ENCODE measurements at places on chromosomes 13 and 19.

DNA sequence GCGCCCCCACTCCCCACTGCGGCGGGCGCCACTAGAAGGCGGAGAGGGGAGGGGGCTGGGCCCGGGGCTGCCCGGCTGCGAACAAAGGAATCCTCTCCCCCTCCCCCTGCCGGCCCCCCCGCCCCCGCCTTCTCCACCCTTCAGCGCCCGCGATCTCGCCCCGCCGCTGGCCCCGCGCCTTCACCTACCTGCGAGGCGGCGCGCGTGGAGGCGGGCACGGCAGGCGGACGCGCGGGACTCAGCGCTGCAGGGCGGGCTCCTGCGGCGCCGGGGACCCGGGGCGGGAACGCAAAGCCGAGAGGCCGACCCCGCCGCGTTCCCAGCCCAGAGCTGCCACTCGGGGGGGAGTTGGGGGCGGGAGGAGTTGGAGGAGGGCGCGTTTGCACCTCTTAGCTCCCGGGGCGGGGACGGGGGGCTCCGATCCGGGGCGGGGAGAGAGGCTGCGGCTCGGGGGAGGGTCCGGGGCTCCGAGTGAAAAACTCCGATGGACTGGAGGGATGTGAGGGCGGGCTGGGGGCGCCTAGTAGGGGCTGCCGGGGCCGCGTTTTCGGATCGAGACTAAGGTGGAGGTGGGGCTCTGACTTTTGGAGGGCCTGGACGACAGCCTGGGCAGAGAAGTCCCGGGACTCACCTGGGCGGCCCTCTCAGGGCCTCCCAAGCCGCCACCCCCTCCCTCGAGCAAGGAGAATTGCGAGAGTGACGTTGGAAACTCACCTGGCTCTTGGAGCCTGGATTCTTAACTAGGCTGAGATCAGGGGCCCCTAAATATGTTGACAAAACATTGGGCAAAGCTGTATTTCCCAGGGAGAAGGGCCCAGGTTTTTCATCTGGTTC, at the start of gene FBN3:
TSS of gene FBN3 (minus strand) at position 332 of the 834 bp plus-strand sequence. CDS start 2,112 bp downstream, outside the sequence.
- peak; percentile 43 for DNase-seq

DNA sequence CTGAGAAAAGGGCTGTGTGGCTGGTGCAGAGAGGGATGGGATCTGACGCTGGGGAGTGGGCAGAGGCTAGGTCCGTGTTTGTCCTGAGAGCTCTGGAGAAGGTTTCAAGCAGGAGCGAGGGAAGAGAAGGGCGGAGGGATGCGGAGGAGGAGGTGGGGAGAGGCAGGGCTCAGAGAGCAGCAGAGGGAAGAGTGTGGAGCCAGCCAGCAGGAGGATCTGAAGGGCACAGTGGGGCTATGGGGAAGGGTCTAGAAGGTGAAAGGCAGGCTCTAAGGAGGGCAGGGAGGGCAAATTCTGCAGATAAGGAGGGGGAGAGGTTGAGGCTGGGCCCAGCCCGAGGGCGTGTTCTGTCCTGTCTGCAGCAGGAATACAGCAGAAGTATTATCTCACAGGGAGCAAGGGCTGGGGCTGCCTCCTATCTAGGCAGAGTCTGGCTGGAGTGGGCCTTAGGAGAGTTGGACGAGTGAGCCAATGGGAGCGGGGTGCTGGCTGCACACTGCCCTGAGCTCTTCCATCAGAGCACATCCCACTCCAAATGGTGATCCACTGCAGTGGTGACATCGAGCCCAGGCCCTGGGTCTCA, 6.1 kb downstream of the AP2A1 start:
- no peak for DNase-seq

- DNase-seq: no peak
These were observed 116.2 kb downstream of the OLFM4 start for GRCh38 chr13:53144826-53145225.

GRCh38 chr19:43633520-43633919, 6.1 kb downstream of the CADM4 start:
- no peak for DNase-seq

GRCh38 chr19:49497789-49498103, 1.5 kb downstream of the RPS11 start:
- no peak for DNase-seq

- no peak for DNase-seq
These were observed 509 bp downstream of the KXD1 start for GRCh38 chr19:18558202-18558555.

DNA sequence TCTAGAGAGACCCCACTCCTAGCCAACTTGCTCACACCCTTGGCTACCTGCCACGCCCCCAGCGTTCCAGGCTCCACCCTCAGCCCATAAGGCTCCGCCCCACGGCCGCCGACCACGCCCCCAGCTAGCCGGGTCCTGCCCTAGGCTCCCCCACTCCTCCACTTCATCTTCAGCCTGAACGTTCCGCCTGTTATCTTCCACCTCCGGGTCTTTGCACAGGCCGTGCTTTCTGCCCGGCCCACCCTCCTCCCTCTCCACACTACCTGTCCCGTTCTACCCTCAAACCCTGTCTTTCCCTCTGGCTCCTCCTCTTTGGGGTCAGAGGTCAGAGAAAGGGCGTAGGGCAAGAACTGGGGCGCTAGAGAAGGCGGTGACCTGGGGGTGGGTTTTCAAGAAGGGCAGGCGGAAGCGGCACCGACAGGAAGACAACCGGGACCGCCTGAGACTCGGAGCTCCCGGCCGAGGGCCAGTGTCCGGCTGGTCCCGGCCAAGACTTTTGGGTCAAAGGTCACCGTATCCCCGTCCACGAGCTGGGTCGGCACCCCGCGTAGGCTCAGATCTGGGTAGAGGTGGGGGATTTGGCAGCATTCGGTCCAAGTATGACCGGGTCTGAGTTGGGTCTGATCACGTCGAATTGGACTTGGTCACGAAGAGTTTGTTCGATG, 2.2 kb downstream of the PDE4C start:
- DNase-seq: peak; percentile 78

GRCh38 chr19:14114854-14115253, 2.7 kb downstream of the PRKACA start:
- peak; percentile 56 for DNase-seq

DNA sequence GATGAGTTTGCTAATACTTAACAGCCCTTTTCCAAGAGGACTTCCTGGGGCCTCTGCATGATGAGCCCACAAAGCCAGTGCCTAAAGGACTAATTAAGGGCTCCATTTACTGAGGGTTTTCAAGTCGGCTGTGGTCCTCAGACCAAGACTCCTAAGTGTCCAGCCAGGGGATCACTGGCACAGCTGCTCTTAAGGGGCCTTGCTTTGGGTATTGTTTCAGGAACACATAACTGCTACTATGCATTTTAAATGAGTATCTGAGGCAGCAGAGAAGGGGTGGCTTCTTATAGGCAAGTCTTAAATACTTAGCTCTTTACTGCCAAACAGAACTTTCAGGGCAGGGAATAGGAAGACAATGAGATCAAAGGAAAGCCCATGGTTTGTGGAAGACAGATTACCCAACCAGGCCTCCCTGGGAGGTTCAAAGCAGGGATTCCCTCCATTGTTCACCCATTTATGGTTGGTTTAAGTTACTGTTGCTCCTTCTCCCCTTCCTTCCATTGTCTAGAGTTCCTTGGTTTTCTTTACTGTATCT, 61.9 kb downstream of the TNFRSF19 start:
- peak; percentile 21 for DNase-seq

- peak; percentile 70 for DNase-seq
These were observed 1.5 kb downstream of the PLEKHF1 start for GRCh38 chr19:29666578-29667386.

- DNase-seq: no peak
These were observed 358.7 kb downstream of the RFC3 start for GRCh38 chr13:34176633-34177032.

DNA sequence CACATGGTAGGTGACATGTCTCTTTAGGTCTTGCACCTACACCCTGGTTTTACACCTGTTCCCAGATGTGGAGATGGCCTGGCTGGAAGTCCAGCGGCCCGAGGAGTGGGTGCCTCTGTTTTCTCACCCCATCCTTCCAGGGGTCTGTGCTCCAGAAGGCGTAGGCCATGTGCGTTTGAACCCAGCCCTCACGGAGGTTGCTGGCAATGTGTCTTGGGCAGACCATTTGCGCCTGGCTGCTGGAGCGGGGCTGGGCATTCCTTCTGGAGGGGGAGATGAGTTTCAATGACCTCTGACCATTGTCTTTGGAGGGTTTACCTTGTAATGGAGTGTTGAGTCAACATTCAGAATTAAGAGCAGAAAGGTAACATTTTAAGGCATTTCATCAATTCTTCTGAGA, 54.8 kb upstream of the ZNF536 start:
- DNase-seq: no peak

GRCh38 chr19:47603706-47604565, 5.0 kb upstream of the BICRA start:
- DNase-seq: no peak

DNA sequence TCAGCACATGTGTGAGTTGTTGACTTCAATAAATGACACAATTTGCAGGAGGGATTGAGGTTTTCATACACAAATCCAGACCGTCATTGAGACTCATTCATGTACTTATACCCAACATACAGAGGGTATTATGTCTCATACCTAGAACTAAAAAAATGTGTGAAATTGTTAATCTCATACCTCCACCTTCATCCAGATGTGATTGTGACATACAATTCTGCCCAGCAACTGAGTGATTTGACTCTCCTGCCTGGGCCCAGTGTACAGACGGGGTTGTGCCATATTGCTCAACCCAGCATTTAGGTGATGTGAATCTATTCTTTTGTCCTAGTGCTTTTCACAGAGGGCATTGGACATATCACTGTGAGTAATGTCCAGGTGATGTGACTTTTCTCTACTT, 12.6 kb upstream of the ZNF681 start:
- no peak for DNase-seq

DNA sequence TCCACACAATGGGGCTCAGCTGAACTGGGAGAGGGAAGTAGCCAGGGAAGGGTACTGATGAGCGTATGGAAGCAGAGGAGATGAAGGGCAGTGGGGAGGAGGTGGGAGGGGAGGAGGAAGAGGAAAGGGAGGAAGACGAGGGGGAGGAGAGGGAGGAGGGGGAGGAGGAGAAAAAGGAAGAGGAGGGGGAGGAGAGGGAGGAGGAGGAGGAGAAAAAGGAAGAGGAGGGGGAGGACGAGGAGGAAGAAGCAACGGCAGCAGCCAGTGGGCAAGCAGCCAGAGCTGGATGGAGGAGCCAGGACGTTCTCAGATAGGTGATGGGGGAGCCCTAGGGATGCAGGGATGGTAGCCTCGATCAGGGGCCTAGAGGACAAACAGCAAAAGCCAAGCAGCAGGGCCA, 5.6 kb downstream of the CERS4 start:
- no peak for DNase-seq

DNA sequence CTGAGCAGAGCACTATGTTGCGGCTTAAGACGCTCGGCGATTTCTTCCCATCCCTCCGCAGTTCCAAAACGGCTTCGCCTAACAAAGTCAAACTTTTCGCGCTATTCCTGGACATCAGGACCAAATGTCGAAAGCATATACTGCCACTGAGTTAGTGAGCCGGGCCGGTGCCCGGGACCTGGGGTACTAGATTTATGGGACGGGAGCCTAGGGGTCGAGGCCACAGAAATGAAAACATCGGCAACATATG, 699 bp downstream of the RCBTB2 start:
- no peak for DNase-seq

- no peak for DNase-seq
These were observed 166.6 kb downstream of the KLF12 start for GRCh38 chr13:73967397-73968165.

GRCh38 chr19:33063753-33064457, 783 bp downstream of the RHPN2 start:
- no peak for DNase-seq

GRCh38 chr19:44677019-44677811, 5.9 kb downstream of the CEACAM19 start:
- peak; percentile 75 for DNase-seq

Measured in HAP-1 (cell line).